A172 (cell line): ENCODE measurements at places on chromosomes 3 and 15. TPM values are rescaled to one million over a fixed set of nuclear protein-coding genes. Genes with fewer than 3 reads are reported as not detected.

DNA sequence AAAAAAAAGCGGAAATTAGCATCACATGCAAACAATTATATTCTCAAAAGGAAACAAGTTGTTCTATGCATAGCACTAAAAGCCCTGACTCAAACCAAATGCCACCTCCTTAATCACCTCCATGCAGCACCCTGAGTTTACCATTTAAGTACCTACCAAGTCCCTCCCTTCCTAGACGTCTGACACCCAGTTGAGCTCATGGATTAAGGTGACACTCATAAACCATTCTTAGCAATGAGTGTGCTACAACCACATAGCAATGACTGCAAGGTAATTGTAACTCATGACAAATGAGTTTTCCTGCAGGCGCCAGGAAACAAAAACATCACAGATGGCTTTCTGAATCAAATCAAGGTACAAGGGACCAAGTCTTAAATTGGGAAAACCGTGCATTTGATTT is 32.0 kb downstream of the WWTR1 start:
- peak; percentile 87 for DNase-seq

- DNase-seq, result no peak
Measured at GRCh38 chr3:126955004-126955790, 27.7 kb upstream of the PLXNA1 start.

- no peak for DNase-seq
Measured at GRCh38 chr3:177212278-177212610, 15.0 kb upstream of the TBL1XR1 start.

DNA sequence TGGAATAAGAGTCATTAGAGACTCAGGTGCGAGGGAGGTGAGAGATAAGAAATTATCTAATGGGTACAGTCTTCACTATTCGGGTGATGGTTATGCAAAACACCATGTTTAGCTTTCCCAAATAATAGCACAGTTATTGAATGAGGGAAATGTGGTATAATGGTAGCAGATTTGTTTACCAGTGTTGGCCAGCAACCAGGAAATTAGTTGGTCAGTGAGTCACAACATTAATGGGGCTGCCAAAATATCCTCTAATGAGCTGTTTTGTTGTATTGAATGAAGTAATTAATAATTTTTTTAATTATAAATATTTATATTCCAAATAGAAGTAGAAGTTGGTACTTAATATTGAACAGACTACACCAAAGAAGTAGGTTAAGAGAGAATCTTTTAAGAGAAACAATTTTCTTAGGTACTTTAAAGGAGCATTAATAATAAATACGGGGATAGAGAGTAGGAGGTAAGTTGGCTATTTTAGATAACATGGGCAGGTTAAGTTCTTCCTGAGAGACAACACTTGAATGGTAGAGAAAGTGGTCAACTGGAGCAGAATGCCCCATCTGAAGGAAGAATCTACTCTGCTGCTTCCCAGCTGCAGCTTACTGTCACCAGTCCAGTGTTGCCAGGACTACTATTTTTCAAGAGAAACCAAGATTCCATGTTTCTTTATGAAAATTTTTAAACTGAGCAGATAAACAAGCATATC is 218.8 kb downstream of the UBE2E2 start:
- DNase-seq, result no peak

DNA sequence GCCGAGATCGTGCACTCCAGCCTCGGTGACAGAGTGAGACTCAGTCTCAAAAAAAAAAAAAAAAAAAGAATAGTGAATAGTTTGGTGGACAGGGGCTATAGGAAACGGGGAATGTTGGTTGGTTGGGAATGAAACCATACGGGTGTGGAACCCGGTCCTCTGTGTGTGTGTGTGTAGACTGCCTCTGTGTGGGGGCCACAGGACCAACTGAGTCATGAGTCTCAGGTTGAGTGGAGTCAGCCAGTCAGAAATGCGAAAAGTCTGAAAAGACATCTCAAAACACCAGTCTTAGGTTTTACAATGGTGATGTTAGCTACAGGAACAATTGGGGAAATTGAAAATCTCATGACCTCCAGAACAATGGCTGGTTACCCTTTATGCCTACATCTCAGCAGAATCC is 44.5 kb downstream of the ZDHHC19 start:
- DNase-seq, result no peak

DNA sequence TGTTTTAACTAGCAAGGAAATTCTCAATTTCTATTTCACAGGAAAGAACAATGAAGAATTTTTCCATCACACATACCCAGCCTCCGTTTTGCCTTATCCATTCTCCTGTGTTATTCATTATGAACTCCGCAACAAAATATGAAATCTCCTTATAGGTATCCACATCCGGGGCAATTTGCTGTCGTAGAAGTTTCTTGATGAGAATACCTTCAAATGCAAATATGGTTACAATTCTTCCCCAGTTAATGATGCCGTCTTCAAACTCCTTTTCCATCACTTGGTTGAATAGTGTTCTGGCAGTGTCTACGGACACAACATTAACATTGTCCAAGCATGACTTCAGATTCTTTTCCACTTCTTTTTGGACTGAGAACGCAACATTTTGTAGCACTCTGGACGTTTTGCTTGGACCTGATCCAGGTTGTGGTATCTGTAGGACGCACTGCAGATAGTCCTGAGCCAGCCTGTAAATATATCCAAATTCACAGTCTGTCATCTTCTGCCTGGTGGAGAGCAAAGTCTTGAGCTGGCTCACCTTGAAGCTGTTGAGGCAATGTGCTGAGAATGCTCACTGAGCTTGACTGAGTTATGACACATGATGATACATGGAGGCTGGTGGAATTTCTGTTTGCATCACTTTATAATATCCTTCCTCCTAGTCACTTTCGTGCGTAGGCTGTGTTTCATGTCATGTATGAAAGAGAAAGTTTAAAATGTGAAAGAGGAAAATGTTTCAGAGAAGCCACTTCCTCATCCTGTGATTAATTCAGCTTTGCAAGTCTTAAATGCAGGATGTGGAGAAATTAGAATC is at the start of gene BCL2A1:
TSS of gene BCL2A1 (minus strand) at position 573 of the 811 bp plus-strand sequence. CDS start at position 496, 77 bp downstream.
- DNase-seq, result no peak

- DNase-seq, result no peak
Measured at GRCh38 chr3:153180860-153181372, 18.9 kb downstream of the RAP2B start.

DNA sequence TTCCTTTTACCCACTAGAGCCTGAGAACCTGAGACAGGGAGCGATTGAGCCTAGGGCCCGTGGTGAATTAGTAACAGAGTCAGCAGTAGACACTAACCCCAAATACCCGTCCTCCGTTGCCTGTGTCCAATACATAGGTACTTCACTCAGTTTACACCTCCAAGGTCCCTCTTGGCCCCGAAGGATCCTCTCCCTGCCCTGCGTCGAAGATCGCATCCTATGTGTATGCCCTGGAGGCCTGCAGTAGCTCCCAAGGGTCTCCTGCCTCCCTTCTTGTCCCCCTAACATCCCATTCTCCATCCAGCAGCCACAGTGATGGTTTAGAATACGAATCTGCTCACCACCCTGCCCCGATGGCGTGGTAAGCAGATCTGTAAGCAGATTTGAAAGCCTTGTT is 67.0 kb downstream of the ISG20 start:
- DNase-seq, result no peak

DNA sequence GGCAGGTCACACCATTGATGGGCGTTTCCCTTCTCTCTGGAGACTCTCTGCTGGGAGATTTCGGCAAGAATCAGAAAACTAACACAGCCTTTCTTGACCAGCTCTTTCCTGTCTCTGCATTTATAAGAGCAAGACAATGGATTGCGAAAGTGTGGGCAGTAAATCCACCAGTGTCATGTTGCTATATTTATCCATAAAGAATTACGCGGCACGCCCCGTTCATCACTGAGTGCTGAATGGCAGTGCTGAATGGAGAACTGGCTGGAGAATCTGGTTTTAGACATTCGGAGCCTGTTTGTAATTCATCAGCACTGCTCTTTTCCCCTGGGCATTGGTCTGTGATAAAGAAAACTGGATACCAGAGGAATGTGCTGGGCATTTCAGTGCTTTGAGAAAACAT is 2.0 kb upstream of the CEMIP start:
- peak; percentile 49 for DNase-seq

- DNase-seq, result no peak
Measured at GRCh38 chr15:29636921-29637320, 185.3 kb downstream of the TJP1 start.

DNA sequence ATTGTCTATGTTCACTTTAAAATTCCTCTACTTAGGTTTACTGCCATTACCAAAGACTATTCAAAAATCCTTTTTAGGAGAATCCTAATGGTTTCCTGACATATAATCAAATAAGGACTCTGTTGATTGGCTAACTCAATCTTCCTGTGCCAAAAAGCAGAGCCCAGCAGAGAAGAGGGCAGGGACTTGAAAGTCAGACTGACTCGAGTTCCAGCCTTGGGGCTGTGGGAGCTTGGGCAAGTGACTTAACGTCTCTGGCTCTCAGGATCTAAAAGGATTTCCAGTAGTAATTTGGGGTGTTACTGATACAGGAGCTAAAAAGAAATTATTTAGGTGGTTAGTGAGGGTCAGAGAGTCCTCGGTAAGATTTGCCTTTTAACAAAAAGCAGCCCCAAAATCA is 10.9 kb downstream of the CCR5 start:
- DNase-seq, result no peak

- DNase-seq, result no peak
Measured at GRCh38 chr3:197794115-197794514, 3.1 kb downstream of the LRCH3 start.

- DNase-seq, result no peak
Measured at GRCh38 chr3:151604891-151605290, 128.8 kb upstream of the AADACL2 start.

DNA sequence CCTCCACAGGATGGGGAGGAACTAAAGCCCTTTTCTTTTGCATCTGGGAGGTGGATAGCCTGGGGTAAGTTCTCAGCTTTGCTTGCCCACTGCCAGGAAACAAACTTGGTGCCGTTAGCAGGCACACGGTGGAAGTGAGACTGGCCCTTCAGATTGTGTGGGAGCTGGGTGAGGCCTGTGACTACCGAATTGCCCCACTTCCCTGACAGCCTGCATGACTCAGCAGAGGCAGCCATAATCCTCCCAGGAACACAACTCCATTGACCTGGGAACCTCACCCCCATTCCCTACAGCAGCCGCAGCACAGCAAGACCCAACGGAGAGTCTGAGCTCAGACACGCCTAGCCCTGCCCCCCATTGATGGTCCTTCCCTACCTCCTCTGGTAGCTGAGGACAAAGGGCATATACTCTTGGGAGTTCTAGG is 282.6 kb downstream of the KLF13 start:
- no peak for DNase-seq

- no peak for DNase-seq
Measured at GRCh38 chr15:27486051-27486450, 515.1 kb downstream of the GABRG3 start.

CASR gene
- total RNA-seq, result not detected in 2 replicates

LYZL4 gene
- total RNA-seq, result not detected in 2 replicates

LRRK1 gene
- total RNA-seq, result 1.9 and 5.3 TPM in 2 replicates

MCTP2 gene
- not detected in 2 replicates for total RNA-seq

CD47 gene
- 124 and 145 TPM in 2 replicates for total RNA-seq

MUC20 gene
- 0.05 TPM in 1 of 2 replicates, not detected in the other for total RNA-seq
